ENCODE measurements at places on chromosomes 16 and 17.
A peak's percentile ranks its signal among the peaks of the same experiment; 100 is the strongest.

DNA sequence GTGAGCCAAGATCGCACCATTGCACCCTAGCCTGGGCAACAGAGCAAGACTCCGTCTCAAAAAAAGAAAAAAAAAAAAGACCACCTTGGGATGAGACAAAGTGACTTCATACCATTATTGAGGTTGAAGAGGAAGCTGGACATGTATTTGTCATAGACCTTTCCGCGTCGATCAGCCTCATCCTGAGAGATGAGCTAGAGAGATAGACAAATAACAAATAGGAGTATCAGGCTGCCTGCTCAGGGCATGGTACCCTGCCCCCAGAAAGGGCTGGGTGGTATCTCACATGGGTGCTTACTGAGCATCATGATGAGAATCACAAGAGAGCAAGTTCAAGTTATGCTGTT lies 22.1 kb downstream of the CNTNAP1 start:
- DNase-seq: no peak

DNA sequence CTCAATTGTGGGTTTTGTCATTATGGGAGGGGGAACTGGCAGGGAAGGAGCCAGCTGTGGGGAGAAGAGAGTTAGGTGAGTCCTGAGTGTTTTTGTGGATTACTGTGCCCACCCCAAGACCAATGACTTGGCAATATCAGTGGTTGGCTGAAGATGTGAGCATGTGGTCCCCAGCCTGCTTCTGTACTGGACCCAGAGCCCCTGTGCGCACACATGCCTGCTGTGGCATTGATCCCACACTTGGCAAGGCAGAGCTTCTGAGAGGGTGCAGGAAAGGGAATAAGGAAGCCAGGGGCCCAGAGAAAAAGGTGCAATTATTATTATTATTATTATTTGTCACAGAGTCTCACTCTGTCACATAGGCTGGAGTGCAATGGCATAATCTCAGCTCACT lies 1.3 kb downstream of the PRAC1 start:
- no peak for DNase-seq

GRCh38 chr17:77354670-77355455 lies 214.1 kb downstream of the SEC14L1 start:
- no peak for DNase-seq

DNA sequence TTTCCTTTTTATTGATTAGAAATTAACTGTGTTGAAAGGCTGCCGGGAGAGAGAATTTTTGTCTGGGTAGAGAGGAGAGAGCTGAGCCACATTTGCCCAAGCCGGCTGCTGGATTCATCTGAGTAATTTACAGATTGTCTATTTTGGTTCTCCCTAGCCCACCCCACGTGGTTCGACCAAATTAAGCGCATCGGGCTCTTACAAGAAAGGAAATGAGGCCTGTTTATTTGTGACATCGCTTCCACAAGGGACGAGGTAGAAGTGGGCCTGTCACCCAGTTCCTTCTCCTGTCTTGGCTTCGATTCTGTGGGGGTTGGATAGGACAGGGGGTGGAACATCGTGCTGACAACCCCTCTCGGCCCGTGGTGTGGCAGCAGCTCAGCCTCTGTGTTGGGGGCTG lies 42.9 kb downstream of the SYT17 start:
- DNase-seq: no peak

DNA sequence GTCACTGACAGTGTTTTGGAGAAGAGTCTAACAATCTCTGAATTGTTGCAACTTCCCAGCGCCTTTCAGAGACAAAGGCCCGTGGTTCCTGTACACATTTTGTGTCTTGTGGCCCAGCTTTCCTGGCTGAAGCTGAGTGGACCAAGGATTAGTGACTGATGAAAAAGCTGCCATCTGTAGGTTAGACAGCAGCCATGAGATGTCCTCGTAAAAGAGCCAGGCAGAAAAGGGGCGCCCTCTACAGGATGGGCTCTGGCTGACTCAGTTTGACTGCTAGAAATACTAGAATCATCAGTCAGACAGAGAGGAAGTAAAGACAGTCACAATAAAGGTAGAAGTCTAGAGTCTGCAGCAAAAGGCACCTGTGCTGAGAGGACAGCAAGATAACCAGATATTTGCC lies 26.5 kb upstream of the NF1 start:
- DNase-seq: no peak

DNA sequence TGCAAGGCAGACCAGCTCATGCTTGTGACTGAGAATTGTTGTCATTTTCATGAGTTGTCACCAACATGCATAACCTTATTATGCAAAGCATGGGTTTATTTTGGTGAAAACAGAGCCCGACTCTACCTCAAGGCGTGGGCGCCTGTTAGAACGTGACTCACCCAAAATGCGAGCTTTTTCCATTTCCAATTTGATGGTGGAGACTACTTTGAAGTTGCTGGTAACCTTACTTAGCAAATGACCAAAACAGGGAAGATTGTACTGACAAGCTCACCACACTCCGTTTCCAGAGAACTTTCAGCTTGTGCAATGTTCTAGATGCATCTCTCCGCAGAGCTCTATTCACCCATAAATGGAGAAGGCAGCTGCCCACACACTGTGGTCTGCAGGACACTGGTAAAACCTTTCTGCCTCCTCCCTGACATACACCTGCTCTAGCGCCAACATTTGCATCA lies 284.5 kb downstream of the MAF start:
- DNase-seq: no peak

DNA sequence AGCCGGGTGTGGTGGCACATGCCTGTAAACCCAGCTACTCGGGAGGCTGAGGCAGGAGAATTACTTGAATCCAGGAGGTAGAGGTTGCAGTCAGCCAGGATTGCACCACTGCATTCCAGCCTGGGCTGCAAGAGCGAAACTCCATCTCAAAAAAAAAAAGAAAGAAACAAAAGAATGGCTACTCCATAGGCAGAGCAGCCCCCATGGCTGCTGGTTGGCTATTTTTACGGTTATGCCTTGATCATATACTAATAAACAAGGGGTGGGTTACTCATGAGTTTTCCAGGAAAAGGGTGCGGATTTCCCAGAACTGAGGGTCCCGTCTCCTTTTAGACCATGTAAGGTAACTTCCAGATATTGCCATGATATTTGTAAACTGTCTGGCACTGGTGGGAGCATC lies 76.2 kb upstream of the TMEM97 start:
- no peak for DNase-seq

DNA sequence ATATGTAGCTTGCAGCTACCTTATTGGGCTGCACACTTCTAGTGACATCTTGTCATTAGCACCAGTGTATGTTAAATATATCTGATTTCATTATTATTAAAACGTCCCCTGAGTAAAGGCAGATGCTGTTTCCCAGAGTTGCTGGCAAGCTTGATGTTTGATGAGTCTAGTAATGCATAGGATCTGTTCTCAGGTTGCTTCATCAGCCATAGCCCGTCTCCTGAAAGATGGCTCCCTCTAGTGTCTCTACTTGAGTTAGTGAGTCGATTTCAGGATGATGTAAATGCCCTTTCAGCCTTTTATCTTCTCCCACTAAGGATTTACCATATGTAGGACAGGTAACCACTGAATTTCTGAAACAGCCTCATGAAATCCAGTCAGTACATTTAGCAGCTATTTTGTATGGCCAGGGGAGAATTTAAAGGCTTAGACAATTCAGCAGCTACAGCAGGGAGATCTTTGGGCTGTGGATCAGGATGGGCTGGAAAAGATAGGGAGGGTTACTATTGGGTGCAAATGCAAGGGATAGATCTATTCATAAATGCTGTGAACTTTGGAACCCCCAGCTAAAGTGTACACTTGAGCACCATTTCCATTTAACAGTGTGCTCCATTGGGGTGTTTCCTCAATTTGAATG lies 376.3 kb downstream of the CNTNAP4 start:
- peak; percentile 63 for DNase-seq

DNA sequence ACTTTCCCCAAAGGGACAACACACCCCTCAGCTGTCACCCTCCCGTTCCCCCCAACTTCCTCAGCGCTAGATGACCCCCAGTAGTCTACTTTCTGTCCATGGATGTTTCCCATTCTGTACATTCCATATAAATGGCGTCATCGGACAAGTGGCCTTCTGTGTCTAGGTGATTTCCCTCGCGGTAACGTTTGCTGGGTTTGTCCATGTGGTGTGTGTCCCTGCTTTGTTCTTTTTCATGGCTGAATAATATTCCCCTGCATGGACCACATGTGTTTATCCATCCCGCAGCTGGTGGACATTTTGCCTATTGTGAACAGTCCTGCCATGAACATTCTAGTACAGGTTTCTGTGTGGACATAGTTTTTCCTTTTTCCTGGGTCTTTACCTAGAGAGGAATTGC lies 7.3 kb upstream of the TEDC2 start:
- DNase-seq: no peak

GRCh38 chr17:46977348-46977747 lies 1.7 kb downstream of the RPRML start:
- peak; percentile 32 for DNase-seq

- DNase-seq: no peak
These were observed 72.0 kb downstream of the ANKRD11 start for GRCh38 chr16:89418352-89418751.

- DNase-seq: no peak
These were observed 174.1 kb downstream of the COPRS start for GRCh38 chr17:31684901-31685300.

DNA sequence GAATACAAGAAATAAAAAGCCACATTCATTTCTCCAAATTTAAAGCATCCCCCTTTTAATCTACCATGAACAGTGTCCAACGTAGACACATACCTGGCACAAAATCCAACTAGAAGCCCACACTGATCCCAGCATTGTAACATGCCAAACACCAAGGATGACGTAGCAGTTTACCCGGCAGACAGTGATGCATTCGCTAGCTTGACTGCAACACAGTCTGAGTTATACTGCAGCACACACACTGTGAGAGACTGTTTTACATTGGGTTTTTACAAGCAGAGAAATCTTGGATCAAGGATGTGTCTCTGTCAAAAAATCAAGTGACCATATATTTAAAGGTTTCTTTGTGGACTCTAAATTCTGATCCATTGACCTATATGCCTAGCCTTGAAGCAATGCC lies 74.5 kb upstream of the C17orf78 start:
- DNase-seq: peak; percentile 54

- DNase-seq: peak; percentile 84
These were observed at the start of gene EDC4 for GRCh38 chr16:67872631-67873434. TSS of gene EDC4 (plus strand) at chr16:67873052. CDS start at chr16:67873262, 210 bp downstream.

GRCh38 chr17:17682293-17682736 lies 1.1 kb downstream of the RAI1 start:
- peak; percentile 45 for DNase-seq

DNA sequence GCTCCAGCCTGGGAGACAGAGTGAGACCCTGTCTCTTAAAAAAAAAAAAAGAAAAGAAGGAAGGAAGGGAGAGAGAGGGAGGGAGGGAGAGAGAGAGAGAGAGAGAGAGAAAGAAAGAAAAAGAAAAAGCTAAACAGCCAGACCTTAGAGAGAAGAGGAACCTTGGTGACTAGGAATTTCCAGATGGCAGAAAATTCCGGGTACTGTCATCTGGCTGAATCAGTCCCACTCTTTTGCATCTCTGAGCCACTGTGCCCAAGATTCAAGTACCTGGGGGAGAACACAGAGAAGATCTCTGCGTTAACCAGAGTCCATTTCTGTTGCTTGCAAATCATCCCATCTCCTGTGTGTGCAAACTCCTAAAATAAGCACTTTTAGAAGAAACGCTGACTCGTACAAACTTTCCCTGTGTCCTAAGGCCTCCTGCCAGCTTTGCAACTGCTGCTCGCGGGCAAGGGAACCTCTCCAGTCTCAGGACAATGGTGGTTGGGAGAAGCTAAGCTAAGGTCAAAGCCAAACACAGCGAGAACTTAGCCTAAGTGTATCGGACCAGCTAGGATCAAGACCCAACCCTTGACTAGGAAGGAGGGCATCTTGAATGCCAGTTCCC lies 18.0 kb downstream of the BMERB1 start:
- DNase-seq: no peak

DNA sequence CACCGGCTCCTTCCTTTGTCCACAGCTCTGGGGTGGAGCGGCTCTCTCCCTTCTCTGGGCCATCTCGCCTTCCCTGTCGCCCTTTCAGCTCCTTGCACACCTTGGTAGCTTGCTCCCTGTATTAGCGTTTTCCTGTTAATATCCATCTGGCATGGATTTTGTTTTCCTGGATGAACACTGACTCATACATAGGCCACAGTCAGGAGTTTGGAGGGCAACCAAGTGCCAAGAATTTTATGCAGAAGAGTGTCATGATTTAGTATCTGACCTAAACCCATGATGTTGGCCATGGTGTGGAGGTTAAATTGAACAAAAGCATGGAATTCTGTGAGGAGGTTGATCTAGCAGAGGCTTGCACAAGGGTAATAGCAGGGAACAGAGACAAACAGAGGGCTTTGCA lies 180.9 kb downstream of the AIPL1 start:
- DNase-seq: no peak

DNA sequence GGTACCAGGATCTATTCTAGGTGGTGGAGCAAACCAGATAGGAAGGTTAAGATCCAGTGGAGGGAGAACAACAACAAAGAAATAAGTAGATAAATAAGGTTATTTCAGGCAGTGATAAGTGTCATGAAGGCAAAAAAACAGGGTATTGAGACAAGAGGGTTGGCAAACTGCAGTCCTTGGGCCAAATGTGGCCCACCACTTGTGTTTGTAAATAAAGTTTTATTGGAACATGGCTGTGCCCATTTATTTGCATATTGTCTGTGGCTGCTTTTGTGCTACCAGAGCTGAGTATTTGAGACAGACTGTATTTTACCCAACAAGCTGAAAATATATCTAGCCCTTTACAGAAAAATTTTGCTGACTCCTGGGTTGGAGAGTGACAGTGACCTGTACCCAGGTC lies 361.3 kb downstream of the XYLT1 start:
- DNase-seq: no peak

GRCh38 chr17:69428252-69428980 lies 13.9 kb downstream of the MAP2K6 start:
- DNase-seq: no peak

GRCh38 chr17:74704544-74704943 lies 8.2 kb downstream of the CD300LF start:
- no peak for DNase-seq

GRCh38 chr16:6059671-6060070 lies 962.1 kb upstream of the EEF2KMT start:
- DNase-seq: no peak

- no peak for DNase-seq
These were observed 12.5 kb upstream of the LYRM9 start for GRCh38 chr17:27905447-27906225.

DNA sequence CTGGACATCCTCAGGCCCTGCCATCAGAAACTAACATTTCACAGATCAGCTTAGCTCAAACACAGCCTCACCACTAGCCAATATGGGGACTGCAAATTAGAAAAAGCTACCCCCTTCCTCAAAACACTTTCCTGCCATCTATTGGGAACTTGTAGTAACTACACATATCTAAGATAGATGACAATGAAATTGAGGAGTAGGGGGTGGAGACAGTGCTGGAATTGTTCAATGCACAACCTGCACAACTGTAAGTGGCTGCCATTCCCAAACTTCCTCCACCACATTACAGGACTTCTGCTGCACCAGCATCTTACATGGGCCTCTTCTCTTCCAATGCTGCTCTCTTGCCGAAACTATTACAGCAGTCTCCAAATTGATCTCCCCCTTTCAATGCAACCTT lies 21.9 kb downstream of the AIPL1 start:
- peak; percentile 56 for DNase-seq

GRCh38 chr17:76233588-76234353 lies 6.5 kb downstream of the RNF157 start:
- DNase-seq: no peak

- DNase-seq: peak; percentile 47
These were observed 596 bp downstream of the UNKL start for GRCh38 chr16:1413684-1414531.

GRCh38 chr16:31188450-31189411 lies 8.8 kb downstream of the FUS start:
- DNase-seq: no peak

GRCh38 chr17:65627891-65628643 lies 66.6 kb upstream of the AXIN2 start:
- no peak for DNase-seq

- DNase-seq: no peak
These were observed 258.2 kb upstream of the TNRC6C start for GRCh38 chr17:77700165-77700881.

Measured in cardiac muscle cell (in vitro differentiated cells and primary cell).